ENCODE measurements at places on chromosomes 3 and 15.

GRCh38 chr3:151925419-151925818 is 52.0 kb downstream of the SUCNR1 start:
- no peak for DNase-seq

- DNase-seq, result no peak
Measured at GRCh38 chr3:67291287-67292252, 293.5 kb downstream of the KBTBD8 start.

- DNase-seq, result no peak
Measured at GRCh38 chr15:54033869-54034458, 55.7 kb downstream of the UNC13C start.

DNA sequence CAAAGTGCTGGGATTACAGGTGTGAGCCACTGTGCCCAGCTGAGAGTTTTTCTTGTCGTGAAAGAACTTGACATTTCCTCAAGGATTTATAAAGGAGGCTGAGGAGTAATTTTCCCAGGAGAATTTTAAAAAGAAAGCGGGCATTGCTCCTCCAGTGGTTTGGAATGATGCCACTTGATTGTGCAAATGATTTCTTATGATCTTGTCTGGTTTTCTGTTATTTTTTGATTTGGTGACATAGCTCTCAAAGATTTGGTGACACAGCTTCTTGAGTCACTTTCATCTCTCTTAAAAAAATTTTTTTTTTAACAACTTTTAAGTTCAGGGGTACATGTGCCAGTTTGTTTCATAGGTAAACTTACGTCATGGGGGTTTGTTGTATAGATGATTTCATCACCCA is 24.6 kb upstream of the NFKBIZ start:
- DNase-seq, result no peak

DNA sequence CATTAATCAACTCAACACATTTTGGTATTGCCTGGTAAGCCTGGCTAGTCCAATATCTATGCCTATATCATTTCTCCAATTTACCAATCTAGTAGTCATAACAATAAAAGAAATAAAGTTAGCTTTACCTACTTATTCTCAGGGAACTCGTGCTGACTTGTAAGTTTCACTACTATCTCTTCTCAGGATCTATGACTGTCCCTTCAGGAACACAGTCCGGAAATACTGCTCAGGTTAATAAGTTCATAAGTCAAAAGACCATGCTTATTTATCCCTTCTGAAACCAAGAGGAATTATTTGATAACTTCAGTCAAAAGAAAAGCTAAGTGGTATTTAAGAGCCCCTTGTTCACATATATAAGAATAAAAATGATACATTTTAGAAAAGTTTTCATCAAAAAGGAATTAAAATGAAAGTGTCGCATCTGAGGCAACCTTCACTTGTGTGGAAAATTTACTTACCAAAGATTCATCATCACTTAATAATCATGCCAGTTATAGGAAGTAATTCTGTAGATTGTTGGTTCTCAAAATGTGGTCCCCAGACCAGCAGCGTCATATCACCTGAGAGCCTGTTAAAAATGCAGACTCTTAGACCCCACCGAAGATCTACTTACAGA is 15.5 kb upstream of the THRB start:
- no peak for DNase-seq

- no peak for DNase-seq
Measured at GRCh38 chr3:133037436-133037835, 755 bp upstream of the TMEM108 start.

GRCh38 chr3:111776827-111777483 is 82.1 kb upstream of the PHLDB2 start:
- no peak for DNase-seq

GRCh38 chr3:179811321-179812095 is 158.7 kb downstream of the USP13 start:
- DNase-seq, result no peak

DNA sequence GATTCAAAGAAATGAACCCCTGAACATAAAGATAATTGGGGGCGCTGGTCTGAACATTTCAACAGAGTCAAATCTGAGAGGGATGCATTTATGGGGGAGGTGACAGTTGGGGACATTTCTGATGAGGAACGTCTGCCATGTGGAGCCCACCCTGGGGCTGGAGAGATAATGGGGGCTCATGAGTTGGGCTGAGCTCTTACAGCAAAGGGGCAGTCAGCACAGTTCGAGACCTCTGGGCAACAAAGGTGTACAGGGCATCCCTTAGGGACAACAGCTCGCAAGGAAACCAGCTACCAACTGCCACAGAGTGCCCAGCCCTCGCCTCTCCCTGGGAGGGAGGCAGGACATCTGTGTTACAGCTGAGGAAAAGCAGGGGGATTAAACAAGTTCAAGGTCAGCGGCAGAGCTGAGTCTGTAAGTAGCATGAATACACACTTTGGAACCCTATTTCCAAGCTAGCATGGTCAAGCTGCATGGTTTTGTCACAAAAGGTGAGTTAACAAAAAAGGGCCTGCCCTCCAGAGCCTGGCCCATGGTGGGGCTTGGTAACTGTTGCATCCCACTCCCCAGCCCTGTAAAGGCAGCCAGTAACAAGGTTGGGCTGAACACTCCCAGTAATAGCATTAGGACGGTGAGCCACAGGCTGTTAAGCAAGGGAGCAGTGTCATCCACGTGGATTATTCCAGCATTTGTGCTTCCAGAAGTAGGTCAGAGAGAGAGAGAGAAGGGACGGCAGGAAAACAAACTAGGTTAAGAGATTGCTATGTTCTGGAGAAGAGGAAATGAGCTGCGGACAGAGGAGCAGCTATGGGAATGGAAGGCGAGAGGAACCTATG is 4.3 kb downstream of the GNB5 start:
- DNase-seq, result no peak

GRCh38 chr3:36679384-36680200 is 84.8 kb downstream of the DCLK3 start:
- DNase-seq, result no peak

DNA sequence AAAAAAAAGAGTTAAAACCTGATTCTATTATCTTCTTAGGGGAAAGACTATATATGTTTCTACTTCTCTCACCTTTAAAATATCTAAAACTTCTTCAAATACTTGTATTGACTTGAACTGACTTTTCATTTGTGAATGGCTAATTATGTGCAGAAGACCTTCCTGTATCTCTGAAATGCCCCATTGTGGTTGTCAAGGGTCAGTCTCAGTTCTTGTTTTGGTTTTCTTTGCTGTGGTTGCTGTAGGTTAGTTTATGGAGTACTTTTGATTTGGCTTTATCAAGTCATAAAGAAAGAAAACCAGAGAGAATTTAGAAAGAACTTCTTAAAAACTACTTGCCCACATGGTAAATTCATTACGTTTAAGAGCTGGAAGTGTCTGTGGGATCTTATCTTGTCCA is 345.3 kb upstream of the POU1F1 start:
- DNase-seq, result no peak

GRCh38 chr3:12593473-12593872 is 36.6 kb downstream of the MKRN2 start:
- no peak for DNase-seq

- DNase-seq, result no peak
Measured at GRCh38 chr15:42691308-42691707, 45.6 kb downstream of the CDAN1 start.

- no peak for DNase-seq
Measured at GRCh38 chr15:87207990-87208580, 1048.5 kb downstream of the NTRK3 start.

DNA sequence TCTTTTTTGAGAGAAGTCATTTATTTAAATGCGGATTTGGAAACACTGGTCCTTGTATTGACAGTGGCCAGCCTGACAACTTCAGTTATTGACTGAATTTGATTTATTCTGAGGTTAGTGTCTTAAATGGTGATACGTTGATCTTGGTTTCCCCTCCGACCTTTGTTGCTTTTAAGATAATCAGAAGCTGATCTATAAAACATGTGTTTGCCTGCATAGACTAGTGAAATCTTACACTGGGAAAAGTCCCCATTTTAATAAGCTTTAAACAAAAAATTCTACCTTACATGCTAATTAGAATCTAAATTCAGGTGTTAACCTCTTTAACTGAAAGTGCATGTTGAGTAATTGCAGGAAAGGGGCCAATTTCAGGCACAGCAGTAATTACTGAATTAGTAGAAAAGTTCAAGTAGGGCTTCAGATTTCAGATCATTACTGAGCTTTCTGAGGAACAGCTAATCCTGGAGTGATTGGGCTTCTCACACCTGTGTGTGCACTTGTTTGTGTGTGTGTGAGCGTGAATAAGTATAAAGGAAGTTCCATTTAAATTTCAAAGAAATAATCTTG is 221.4 kb downstream of the SOX2 start:
- no peak for DNase-seq

DNA sequence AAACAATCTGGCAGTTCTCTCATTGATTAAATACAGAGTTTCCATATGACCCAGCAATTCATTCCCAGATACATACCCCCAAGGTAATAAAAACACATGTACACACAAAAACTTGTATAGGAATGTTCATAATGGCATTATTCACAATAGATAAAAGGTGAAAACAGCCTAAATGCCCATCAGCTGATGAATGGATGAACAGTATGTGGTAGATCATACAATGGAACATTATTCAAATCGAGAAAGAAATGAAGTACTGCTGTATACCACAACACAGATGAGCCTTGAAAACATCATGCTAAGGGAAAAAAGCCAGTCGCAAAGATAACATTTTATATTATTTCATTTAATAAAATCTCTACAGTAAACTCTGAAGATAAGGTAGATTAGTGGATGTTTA is 71.2 kb downstream of the SLTM start:
- no peak for DNase-seq

GRCh38 chr3:184472723-184473428 is 88.7 kb upstream of the EPHB3 start:
- no peak for DNase-seq

DNA sequence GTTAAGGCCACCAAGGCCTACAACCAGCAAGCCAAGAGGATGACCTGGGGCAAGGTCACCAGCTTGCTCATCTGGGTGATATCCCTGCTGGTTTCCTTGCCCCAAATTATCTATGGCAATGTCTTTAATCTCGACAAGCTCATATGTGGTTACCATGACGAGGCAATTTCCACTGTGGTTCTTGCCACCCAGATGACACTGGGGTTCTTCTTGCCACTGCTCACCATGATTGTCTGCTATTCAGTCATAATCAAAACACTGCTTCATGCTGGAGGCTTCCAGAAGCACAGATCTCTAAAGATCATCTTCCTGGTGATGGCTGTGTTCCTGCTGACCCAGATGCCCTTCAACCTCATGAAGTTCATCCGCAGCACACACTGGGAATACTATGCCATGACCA is 3.6 kb downstream of the CXCR6 start:
- DNase-seq, result no peak

- DNase-seq, result no peak
Measured at GRCh38 chr3:28036599-28037575, 204.5 kb upstream of the CMC1 start.

GRCh38 chr3:127814325-127814781 is 8.0 kb downstream of the MGLL start:
- DNase-seq, result no peak

DNA sequence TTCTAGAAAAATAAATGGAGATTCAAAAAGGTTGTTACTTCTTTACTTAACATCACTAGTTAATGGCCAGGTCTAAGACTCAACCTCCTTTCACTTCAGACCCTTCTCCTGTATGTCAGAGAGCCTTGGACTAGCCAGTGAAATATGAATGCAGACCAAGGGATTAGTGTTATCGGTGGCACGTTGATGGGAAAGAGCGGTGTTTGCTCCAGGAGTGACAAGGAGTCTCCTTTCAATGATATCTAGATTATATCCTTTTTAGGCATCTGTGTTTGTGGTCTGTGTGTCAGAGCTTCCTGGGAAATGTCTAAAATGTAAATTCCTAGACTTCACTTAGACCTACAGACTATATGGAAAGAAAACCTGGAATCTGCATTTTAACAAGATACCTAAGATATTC is 658.0 kb upstream of the KCNMB2 start:
- no peak for DNase-seq

- DNase-seq, result no peak
Measured at GRCh38 chr3:12097971-12098370, 60.7 kb downstream of the TIMP4 start.

- DNase-seq, result no peak
Measured at GRCh38 chr15:60326824-60327654, 70.7 kb downstream of the ANXA2 start.

GRCh38 chr15:38876211-38876610 is 311.6 kb upstream of the RASGRP1 start:
- no peak for DNase-seq

- no peak for DNase-seq
Measured at GRCh38 chr15:93948726-93949125, 282.6 kb upstream of the MCTP2 start.

- DNase-seq, result no peak
Measured at GRCh38 chr15:47997195-47998080, 123.4 kb upstream of the SLC24A5 start.

DNA sequence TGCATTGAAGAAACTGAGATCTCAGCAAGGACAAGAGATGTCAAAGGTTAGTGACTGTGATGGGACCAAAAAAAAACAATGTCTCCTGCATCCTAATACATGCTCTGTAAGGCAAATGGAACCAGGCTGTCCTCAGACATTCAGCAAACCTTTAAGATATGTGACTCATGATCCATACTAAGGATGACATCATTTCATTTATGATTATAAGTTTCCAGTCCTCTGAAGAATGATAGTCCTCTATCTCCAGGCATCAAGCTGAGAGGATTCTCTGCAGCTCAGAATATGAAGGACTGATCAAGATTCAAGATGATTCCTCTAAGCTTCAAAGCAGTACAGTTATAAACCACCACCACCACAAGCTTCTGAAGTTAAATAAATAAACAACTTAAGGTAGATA is 47.6 kb downstream of the SSR3 start:
- DNase-seq, result no peak

DNA sequence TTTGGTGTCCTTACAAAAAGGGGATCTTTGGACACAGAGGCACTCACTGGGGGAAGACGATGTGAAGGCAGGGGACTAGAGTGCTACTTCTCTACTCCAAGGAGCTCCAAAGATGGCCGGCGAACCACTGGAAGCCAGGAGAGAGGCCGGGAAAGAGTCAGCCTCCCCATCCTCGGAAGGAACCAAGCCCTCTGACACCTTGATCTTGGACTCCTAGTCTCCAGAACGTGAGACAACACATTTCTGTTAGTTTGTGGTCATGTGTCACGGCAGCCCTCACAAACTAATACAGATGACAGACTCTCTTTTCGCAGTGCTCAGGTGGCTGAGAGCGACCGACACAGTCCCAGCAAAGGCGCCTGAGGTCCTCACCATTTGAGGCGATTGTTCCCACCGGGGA is 24.4 kb upstream of the ATP2B2 start:
- DNase-seq, result no peak

DNA sequence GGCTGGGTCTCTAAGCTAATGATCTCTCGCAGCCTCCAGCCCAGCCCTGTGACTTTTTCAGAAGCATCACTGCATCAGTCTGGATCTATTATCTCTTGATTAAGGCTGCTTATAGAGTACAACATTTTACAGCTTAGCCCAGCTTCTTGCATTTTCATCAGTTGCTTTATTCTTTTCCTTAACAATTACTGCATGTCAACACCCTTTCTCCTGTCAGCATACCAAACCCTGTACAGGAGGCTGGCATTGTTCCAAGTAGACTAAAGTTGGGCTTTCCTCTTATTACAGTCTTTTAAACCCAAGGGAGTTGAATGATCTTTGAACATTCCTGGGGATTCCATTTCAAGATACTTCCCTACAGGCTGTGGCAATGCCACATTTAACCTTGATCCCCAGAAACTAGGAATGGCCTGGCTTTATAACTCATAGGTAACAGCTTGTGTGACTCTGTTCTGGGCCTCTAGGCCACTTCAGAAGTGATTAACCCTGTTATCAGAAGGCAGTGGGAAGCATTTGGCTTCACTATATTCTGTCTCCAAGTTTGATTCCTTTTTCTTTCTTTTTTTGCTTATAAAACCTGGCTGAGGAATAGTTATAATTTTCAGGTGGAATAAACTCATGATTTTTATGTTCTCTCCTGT is 182.9 kb downstream of the KCNMB2 start:
- DNase-seq, result no peak

GRCh38 chr15:48002767-48003166 is 118.0 kb upstream of the SLC24A5 start:
- DNase-seq, result no peak

Data from stimulated activated CD8-positive, alpha-beta memory T cell treated with anti-CD3 and anti-CD28 coated beads, Interleukin-15, amount 100 ng/mL, for 4 hours (primary cell).